Thymus (tissue), 14 donors: ENCODE measurements at places on chromosomes 3 and 15. TPM values are rescaled to one million over a fixed set of nuclear protein-coding genes. Genes with fewer than 3 reads are reported as not detected.
A peak's percentile ranks its signal among the peaks of the same experiment; 100 is the strongest.

Gene CCR8
- total RNA-seq = 1.8 TPM

Gene TMEM212
- not detected for total RNA-seq

Gene ARPP21
- 136 TPM for total RNA-seq

Gene IL5RA
- total RNA-seq = 0.85 TPM

Gene CLDN1
- 9.5 TPM for total RNA-seq

Gene DNAJC19
- total RNA-seq = 43.0 TPM

Gene ADGRG7
- total RNA-seq = 0.14 TPM

Gene ATP10A
- total RNA-seq = 2.4 TPM

Gene EPM2AIP1
- 22.6 TPM for total RNA-seq

Gene AGTR1
- 0.61 TPM for total RNA-seq

DNA sequence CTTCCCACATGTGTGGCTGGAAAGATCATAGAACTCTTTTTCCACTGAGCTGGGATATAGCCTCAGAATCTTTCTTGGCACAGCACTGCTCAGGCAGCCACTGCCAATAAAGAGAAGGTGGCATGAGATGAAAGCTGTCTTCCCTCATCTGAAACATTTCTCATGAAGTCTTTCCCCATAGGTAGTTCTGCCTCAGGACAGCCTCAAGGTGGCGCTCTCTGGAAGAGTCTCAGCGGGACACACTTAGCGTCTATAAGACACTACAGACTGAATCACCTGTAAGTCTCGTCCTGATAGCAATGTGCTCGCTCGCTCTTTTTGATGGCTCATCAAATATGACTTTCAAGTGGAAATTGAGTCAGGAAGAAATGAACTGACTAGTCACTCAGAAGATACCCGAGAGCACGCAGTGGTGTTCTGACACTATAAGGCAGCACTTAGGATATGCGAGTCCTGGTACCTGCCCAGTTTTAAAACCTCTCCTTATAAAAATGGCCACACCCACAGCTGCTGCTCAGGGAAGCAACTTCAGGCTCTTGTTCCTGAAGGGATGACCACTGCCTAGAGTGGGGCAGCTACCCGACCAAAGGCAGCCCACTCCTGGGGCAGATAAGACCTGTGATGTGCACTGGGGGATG is 269.5 kb downstream of the SUCLG2 start:
- H3K4me3 ChIP-seq = no peak overlapping the region
- no peak overlapping the region for H3K27ac ChIP-seq
- peak; percentile 39 for DNase-seq
- no peaks in the 10 kb centered on the region for H3K27me3 ChIP-seq
- no peaks in the 10 kb centered on the region for H3K4me1 ChIP-seq

DNA sequence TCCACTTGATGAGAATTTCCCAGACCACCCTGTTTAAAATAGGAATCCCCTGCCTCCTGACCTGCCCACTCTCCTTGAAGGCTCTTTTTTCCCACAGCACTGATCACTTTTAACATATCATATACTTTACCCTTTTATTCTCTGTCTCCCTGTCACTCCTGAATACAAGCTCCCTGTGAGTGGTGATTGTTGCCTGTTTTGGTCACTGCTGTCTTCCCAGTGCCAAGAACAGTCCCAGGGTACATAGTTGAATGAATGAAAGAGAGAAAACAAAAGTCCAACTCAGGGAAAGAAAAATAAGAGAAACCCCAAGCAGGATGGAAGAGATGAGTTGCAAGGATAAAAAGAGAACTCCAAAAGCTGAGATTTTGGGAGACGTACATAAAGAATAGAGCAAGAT is 500.3 kb upstream of the LMCD1 start:
- no peak overlapping the region for H3K27ac ChIP-seq
- no peaks in the 10 kb centered on the region for H3K4me1 ChIP-seq
- H3K36me3 ChIP-seq = no peaks in the 10 kb centered on the region
- H3K27me3 ChIP-seq = no peaks in the 10 kb centered on the region
- H3K4me3 ChIP-seq = no peak overlapping the region
- no peak for DNase-seq

- peaks cover 2% of the 10 kb centered on the region for H3K36me3 ChIP-seq
- peaks cover 72% of the 10 kb centered on the region for H3K4me1 ChIP-seq
- H3K4me3 ChIP-seq = no peak overlapping the region
Measured at GRCh38 chr3:10196389-10197052, 31.8 kb downstream of the IRAK2 start.

GRCh38 chr3:195777975-195778374 is 33.8 kb downstream of the MUC4 start:
- no peak for DNase-seq
- no peak overlapping the region for H3K27ac ChIP-seq
- H3K36me3 ChIP-seq = no peaks in the 10 kb centered on the region
- H3K4me1 ChIP-seq = no peaks in the 10 kb centered on the region

GRCh38 chr3:46435081-46435726 is 28.1 kb downstream of the CCRL2 start:
- H3K4me1 ChIP-seq = no peaks in the 10 kb centered on the region
- peak; percentile 53 for DNase-seq
- H3K36me3 ChIP-seq = no peaks in the 10 kb centered on the region
- no peaks in the 10 kb centered on the region for H3K27me3 ChIP-seq

DNA sequence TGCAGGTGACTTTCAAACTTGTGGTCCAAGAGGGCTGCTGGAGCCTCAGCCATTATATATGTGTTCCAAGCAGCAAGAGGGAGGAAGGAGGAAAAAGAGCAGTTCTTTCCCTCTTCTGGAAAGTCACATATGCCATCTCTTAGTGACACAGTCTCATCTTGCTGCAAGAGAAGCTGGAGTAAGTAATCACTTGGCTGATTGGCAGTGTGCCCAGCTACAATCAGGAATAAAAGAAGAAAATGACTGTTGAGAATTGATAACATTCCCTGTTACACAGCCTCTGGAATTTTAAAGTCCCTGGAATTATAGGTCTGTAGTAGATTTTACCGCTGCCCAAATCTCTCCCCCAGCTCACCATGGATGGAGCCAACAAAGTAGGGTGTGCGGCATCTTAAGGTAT is 31.4 kb upstream of the LYZL4 start:
- peaks cover 3% of the 10 kb centered on the region for H3K4me1 ChIP-seq
- H3K4me3 ChIP-seq = no peak overlapping the region
- no peak overlapping the region for H3K27ac ChIP-seq
- no peaks in the 10 kb centered on the region for H3K36me3 ChIP-seq
- no peaks in the 10 kb centered on the region for H3K27me3 ChIP-seq

GRCh38 chr3:141452045-141452444 is 34.8 kb upstream of the RASA2 start:
- no peaks in the 10 kb centered on the region for H3K36me3 ChIP-seq
- no peaks in the 10 kb centered on the region for H3K27me3 ChIP-seq
- H3K27ac ChIP-seq = peak overlapping the region; percentile 60

- H3K4me1 ChIP-seq = no peaks in the 10 kb centered on the region
- H3K4me3 ChIP-seq = no peak overlapping the region
- H3K36me3 ChIP-seq = no peaks in the 10 kb centered on the region
- no peaks in the 10 kb centered on the region for H3K27me3 ChIP-seq
Measured at GRCh38 chr3:163766112-163766511, 1312.2 kb downstream of the SI start.

DNA sequence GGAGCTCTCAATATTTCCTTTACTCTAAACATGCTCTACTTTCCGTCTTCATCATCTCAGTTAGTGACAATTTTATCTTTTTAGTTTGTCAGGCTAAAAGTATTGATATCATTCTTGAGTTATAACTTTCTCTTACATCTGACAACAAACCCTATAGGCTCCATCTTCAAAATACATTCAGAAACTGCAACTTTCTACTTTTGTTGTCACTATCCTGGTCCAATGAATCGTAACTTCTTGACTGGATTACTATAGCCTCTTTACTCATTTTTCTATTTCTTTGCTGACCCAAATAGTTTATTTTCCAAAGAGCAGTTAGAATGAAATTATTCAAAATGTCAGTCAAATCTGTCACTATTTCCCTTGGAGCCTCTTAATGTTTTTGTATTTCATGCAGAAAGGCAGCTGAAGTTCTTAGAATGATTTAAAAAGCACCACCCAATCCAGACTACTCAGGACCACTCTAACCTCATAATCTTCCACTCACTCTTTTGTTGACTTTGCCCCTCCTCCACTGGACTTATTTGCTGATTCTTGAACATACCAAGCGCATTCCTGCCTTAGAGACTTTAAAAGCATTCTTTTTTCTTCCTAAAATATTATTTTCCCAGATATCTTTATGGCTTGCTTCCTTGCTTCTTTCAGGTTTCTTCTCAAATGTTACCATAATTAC is 119.9 kb upstream of the CBLB start:
- no peak overlapping the region for H3K4me3 ChIP-seq
- DNase-seq = no peak
- H3K27ac ChIP-seq = no peak overlapping the region
- H3K36me3 ChIP-seq = no peaks in the 10 kb centered on the region

DNA sequence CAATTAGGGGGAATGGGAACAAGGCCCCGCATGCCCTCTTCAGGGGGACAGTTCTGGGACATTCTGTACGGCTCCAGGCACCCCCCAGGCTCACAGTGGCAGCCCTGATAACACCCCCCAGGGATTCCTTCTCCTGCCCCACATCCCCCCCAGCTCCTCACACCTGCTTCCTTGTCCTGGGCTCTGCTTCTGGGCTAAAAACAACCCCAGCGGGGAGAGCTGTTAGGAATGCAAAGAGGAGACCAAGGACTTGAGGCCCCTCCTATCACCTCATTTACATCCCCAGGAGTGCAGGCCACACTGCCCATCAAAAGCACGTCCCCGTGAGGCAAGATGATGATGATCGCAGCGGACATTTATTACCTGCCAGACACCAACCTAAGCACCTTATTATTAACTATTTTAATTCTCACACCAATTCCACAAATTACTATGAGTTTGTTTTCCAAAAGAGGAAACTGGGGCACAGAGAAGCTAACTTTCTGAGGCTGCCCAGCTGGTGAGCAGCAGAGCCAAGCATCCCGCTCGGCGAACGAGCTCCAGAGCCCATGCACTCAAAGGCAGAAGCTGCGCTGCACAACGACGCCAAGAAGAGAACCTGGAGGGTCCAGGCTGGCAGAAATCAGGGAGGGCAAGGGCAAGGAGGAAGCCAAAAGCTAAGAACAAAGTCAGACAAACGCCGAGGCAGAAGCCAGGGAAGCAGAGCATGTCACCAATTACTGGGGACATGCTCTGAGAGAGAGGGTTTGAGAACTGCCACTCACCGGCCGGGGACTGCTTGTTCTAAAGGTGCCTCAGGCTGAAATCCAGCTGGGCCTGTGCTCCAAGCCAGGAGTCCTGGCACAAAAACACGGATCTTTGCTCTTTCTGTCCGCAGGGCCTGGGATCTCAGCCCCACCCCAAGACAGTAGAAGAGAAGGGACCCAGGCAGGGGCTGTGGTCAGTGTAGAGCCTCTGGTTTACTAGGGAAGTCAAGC is 76.2 kb upstream of the NSMCE3 start:
- H3K27ac ChIP-seq = no peak overlapping the region
- no peak for DNase-seq
- H3K27me3 ChIP-seq = no peaks in the 10 kb centered on the region
- H3K4me3 ChIP-seq = no peak overlapping the region
- H3K4me1 ChIP-seq = no peaks in the 10 kb centered on the region

DNA sequence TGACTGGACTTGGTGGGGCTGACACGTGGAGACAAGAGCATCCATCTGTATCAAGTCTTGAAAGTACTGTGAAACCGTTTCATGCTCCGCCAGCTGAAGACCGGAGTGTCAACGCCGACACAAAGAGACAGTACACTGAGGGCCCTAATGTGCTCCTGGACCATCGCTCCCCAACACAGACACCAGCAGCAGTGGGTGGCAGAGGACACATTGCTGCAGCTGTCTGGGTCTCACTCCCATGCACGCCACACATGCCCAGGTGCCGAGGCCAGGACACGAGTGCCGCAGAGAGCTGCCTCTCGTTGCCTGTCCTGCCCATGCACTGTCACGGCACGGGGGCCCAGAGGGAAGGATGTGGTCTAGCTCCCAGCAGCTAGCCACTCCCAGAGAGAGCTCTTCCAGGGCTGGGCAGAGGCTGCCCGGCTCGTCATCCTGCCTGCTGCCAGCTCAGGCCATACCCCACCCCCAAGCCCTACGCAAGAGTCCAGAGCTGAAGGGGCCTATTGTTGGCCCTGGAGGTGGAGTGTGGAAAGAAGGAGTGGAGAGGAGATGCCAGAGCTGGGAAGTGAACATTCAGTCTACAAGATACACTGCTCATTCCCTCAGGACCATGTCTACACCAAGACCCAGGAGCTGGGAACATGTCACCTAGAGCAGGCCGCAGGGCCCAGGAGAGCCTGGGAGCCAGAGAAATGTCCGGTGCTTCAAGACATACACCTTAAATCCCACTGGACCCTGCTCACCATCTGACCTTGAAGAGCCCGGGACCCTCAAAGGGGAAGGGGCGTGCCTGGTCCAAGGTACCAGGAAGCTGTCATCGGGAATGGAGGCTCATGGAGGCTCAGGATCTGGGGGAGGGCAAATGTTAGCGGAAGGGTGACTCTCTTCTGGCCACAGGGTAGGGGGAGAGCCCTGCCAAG is 7.7 kb downstream of the TNK2 start:
- no peak for DNase-seq
- H3K4me1 ChIP-seq = peaks cover 31% of the 10 kb centered on the region
- H3K27ac ChIP-seq = peak overlapping the region; percentile 20
- H3K4me3 ChIP-seq = no peak overlapping the region
- peaks cover 10% of the 10 kb centered on the region for H3K36me3 ChIP-seq
- no peaks in the 10 kb centered on the region for H3K27me3 ChIP-seq

- no peak for DNase-seq
- H3K27ac ChIP-seq = no peak overlapping the region
- H3K36me3 ChIP-seq = no peaks in the 10 kb centered on the region
- no peaks in the 10 kb centered on the region for H3K4me1 ChIP-seq
- peaks cover 3% of the 10 kb centered on the region for H3K27me3 ChIP-seq
Measured at GRCh38 chr3:186633481-186633880, 6.7 kb upstream of the FETUB start.

- H3K27ac ChIP-seq = no peak overlapping the region
- DNase-seq = no peak
- H3K4me3 ChIP-seq = no peak overlapping the region
- no peaks in the 10 kb centered on the region for H3K36me3 ChIP-seq
- H3K27me3 ChIP-seq = no peaks in the 10 kb centered on the region
Measured at GRCh38 chr3:97439373-97439772, 325.2 kb upstream of the ARL6 start.

GRCh38 chr3:171240504-171240835 is 213.9 kb upstream of the SLC2A2 start:
- no peaks in the 10 kb centered on the region for H3K4me1 ChIP-seq
- no peak overlapping the region for H3K4me3 ChIP-seq
- H3K27me3 ChIP-seq = no peaks in the 10 kb centered on the region
- no peak for DNase-seq

DNA sequence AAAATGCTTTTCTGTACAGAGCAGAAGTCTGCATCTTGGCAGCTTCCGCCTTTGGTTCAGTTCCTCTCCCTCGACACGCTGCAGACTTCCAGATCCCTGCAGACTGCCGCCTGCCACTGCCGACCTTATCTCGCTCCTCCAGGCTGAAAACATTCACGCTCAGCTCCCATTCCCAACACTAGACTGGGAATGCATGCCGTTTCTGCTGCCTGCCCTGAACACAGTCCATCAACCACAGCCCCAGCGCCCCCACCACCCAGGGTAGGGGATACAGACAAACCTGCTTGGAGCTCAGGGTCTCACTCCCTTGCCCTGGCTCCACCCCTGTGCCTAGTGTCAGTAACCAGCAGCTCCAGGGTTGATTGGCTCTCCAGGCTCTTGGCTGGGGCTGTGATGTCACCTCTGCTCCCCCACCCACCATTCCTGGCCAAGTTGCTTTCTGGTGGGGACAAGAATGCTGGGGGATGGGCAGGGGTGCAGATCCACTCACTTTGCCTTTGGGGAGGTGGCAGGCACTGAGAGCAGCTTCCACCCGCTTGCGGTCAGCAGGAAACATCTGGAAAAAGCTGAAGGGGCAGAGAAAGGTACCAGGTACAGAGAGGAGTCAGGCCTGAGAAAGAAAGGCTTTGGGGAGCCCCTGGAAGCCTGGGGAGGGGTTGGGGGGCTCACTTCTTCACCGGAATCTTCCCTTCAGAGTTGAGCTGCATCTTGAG is 6.1 kb downstream of the PLCB2 start:
- H3K4me1 ChIP-seq = no peaks in the 10 kb centered on the region
- no peak for DNase-seq
- H3K36me3 ChIP-seq = peaks cover 37% of the 10 kb centered on the region
- H3K27me3 ChIP-seq = no peaks in the 10 kb centered on the region
